ENCODE measurements at places on chromosomes 4 and X. TPM values are rescaled to one million over a fixed set of nuclear protein-coding genes. Genes with fewer than 3 reads are reported as not detected.
A peak's percentile ranks its signal among the peaks of the same experiment; 100 is the strongest.

DNA sequence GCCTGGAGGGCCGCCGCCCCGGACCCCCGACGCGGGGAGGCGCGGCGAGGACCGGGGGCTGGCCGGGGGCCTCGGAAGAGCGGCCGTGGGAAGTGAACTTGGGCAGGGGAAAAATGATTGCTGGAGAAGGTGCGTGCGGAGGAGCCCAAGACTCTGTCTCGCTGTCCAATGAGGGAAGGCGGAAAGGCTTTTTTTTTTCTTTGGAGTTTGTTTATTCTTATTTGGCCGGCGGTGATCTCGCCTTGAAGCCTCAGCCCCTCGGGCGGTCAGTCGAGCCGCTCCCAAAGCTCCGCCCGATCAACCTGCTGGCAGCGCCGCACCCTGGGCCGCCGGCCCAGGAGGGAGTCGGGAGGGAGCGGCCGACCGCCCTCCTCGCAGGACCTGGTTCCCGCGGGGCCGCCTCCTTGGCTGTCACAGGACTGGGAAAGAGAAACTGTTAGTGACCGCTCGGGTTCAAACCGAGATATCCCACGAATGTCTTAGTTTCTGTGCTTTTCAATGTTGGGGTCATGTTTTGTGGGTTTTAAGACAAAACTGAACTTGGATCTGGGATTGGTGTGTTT, 2.5 kb downstream of the CPEB2 start:
- peak; percentile 56 for DNase-seq

PTPN13 gene
- 37.8 TPM for total RNA-seq

GRCh38 chr4:41750121-41750625, 1.6 kb upstream of the PHOX2B start:
- no peak for DNase-seq

DNA sequence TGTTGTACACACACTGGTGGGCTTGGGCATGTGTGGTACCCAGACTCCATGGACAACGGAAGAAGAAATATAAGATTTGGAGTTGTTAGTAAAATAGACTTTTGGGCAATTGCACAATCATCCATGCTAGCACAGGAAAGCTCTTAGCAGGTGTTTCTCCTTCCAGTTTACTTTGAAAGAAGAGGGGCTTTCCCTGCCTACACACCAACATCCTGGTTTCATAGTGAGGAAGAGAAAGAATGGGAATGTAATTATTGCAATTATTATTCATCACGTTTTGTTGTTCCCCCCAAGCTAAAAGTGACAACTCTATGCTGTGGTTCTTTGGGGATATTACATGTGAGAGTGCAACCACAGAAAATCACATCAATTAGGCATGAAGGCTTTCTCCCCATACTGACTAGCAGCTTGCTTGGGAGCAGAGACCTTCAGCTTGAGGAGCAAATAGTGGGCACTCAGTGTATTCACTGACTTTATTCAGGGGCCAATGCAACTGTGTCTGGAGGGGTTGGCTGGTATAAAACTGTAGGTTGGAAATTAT, 57.2 kb upstream of the PUDP start:
- DNase-seq = no peak

SRPX gene
- total RNA-seq = 74.9 TPM

Measured in umbilical cord (tissue), 2 donors.